ENCODE measurements at places on chromosomes 2 and 18.

GRCh38 chr18:59437851-59438569, 78.9 kb upstream of the LMAN1 start:
- no peak for DNase-seq

DNA sequence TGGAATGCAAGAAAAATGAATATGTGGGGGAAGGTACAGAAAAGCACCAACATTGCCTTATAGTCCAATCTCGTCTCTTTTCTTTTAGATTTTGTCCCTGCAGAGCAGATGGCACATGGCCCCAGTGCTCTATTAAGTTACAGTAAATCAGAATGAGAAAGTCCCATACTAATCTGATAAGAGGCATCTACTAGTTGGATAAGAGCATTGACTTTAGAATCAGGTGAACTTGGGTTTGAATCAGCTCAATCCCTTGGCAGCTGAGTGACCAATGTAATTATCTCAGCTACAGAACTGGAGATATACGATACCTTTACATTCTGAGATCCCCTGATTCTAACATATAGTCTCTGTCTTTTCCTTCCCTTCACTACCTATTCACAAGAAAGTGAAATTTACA, 54.8 kb upstream of the PDE1A start:
- no peak for DNase-seq

GRCh38 chr2:161423421-161424393, 7.6 kb downstream of the TBR1 start:
- no peak for DNase-seq

DNA sequence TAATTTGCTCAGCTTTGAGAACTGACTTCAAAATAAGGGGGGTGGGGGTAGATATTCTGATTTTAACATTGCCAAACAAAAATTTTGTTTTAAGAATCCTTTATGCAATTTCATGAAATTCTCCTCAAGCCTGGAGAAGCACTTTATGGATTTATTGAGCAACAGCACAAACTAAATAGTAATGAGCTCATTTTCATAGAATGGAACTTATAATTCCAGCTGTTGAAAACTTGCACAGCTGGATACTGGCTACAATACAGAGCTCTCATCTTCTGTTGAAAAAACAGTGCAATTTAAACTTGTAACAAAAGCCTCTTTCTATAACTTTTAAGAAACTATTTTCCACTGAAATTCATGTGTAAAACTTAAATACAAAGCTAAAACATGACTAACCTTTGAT, 137.6 kb upstream of the FN1 start:
- DNase-seq, result no peak
